ENCODE measurements at places on chromosomes 1 and 21. TPM values are rescaled to one million over a fixed set of nuclear protein-coding genes. Genes with fewer than 3 reads are reported as not detected.

The CHIA gene
- not detected for total RNA-seq

The C8A gene
- total RNA-seq = not detected

The VAMP3 gene
- 76.0 TPM for total RNA-seq

The HES3 gene
- total RNA-seq = not detected

The LCE1D gene
- not detected for total RNA-seq

The NPHS2 gene
- total RNA-seq = not detected

The TFF1 gene
- total RNA-seq = not detected

The SLC1A7 gene
- not detected for total RNA-seq

The CELA3A gene
- total RNA-seq = not detected

The MAP1LC3C gene
- total RNA-seq = not detected

DNA sequence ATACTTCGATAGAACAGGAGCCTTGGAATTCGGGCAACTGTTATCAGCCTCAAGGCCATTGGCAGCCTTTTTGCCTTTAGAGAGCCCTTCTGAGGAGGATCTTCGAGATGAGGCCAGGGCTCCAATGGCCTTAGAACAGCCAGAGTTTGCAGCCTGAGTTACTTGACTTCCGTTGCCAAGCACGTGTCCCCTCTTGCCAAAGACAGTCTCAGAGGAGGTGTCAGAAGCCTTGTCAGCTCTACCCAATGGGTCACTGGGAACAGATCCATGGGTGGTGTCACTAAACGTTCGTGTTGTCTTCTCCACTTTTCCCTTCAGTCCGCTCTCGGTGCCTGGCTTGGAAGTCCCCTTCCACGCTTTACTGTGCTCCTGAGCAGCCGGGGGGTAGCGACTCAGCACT, 73.2 kb downstream of the KDM1A start:
- ATAC-seq = no peak

DNA sequence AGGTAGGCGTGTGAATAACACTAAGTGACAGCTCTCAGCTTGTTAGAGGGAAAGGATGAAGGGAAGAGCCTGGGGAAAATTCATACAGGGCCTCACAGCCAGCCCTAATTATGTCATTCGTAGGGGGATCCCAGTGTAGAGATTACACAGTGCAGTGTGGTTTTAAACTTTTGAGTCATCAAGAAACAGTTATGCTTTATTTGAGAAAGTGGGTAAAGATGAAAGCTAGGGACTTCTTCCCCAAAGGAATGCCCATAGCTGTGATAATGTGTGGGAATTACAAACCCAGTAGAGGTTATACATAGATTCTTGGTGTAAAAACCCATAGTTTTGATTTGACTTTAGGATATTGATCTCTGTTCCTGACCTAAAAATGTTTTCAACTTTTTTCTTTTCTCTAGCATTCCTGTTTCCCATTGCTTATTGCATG, 1.9 kb downstream of the TTF2 start:
- ATAC-seq = no peak

- no peak for ATAC-seq
Measured at GRCh38 chr1:84319662-84320061, 18.2 kb downstream of the SAMD13 start.

DNA sequence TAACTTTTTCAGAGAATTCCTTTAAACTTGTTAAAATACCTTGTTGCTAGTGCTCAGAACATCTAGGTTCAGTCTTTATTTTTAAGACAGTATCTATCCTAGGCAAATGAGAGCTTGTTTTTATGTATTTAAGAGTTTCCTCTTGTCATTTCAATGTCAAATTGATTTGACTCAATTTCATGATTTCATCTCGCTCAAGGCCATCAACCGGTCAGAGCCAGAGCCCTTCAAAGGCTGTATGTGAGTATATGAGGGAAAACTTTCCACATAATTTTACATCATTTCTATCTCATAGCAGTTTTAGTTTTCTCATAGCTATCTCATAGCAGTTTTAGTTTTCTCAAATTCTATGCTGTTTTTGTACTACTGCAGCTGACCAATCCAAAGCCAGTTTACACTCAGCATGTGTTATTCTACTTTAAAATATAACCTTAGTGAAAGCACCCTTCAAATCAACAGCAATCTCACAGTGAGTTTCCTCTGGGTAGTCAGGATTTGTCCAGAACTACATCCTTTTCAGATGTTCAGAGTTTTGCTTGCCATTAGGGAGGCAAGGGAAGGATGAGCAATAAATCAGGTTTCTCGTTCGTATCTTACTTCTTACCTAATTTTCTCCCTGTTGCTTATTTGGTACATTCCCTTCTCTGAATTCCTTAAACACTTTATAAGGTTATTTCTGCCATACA, 12.7 kb downstream of the HNRNPU start:
- no peak for ATAC-seq

- ATAC-seq = no peak
Measured at GRCh38 chr1:1179346-1179982, 5.8 kb downstream of the TTLL10 start.

DNA sequence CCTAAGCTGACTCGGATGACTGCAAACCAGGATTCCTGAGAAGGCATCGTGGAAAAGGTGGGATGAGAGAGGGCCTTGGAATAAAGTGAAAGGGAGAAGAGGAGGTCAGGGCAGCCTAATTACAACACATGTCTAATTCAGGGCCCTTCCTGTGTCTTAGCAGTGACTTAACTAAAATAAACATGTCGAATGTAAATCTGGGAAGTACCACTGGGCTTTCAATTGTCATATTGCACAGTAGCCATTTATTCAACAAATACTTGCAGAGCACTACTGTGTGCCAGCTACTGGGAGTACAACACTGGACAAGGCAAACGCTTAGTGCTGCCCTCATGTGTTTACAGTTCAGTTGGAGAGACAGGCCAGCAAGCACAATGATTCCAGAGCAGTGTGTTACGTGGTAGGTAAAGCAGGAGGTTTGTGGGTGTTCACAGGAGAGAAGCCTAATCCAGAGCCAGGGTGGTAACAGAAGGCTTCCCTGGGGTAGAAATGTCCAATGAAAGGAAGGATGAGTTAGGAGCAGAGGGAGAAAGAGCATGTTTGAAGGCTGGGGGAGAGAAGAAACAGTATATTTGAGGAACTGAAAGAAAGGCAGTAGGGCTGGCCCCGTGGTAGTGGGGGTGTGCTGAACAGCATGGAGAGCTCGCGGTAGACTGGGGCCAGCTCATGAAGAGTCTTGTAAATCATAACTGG, 38.0 kb upstream of the RASAL2 start:
- ATAC-seq = peak; percentile 50

DNA sequence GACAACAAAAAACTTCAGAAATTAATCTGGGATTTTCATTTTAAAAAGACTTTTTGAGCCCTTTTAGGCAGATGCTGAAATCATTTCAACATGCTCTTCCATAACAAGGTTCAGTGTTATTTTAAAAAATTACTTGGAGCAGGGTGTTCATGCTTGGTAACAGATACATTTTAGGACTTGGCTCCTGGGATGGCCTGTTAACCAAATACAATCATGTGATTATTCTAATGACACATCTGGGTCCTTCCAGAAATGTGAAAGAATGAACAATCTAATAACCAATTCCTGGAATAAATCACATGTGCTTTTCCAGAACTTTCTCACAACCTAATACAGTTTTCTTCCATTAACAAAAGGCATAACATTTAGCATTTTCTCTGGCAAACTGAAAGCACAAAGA, 379.8 kb upstream of the RUNX1 start:
- no peak for ATAC-seq

- ATAC-seq = peak; percentile 80
Measured at GRCh38 chr1:38117444-38117887, 70.9 kb upstream of the POU3F1 start.

DNA sequence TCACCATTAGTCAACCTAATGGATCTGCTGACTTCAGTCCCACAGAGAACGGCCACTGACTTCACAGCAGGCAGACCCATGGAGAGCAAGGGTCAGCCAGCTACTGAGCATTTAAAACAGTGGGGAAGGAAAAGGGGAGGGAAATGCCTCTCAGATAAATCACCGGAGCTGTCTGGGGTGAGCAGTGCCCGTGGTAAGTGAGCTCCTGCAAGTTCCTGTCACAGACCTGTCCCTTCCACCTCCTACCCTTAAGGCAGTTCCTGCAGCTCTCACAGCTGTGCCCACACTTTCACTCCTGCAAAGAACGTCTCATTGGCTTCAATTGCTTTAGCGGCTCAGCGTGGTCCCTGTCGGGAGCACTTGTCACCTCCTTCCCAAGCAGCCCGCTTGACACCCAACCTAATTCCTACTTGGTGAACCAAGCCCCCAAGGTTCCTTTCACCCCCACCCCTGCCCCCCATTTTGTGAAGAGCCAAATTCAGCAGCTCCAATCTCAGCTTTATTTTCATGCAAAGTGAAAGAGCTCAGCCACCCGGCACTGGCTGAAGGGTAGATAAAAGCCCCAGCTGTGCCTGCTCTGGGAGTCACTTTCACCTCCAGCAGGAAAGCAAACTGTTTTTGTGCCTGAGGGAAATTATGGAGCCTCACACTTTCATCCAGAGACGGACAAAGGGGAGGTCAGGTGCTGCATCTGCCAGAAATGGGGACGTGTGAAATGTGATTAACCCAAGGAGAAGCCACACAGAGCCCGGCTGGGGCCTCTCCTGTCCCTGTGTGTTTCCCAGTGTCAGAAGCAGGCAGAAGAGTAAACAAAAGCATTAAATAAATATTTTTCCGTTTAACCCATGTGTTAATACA, 306.2 kb downstream of the TTLL7 start:
- ATAC-seq = no peak

DNA sequence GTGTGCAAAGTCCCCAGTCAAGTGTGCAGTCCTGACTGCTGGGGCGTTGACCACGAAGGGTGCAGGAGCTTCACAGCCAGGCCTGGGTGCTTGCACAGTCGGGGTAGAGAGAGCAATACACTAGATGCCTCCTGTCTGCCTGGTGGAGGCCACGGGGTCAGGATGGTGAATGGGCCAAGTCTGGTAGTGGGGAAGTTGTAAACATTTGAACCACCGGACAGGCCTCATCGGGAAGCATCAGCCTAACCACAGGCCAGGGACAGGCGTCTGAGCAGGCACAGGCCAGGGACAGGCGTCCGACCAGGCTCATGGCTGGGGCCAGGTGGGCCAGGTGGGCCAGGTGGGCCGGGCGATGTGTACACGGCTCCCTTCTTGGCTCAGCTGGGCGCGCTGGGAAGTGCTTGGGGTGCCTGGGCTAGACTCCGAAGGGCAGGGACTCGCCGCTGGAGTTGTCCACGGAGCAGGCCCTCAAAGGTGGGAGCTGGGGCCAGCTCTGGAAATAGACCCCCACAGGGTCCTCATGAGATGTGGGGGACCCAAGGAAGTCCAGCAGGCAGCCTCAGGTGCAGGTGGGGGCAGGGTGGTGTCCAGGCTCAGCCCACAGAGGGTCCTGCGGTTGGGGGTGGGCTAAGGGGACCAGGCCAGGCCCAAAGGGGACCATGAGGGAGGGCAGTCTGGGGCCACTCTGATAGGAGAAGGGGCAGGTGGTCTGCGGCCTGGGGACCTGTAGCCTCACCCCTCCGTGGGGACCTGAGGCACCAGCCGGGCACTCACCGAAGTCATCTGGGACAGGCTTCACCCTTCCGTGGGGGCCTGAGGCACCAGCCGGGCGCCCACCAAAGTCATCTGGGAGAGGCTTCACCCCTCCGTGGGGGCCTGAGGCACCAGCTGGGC, 15.0 kb downstream of the COL6A1 start:
- ATAC-seq = no peak

GRCh38 chr1:218765753-218766152, 407.9 kb upstream of the LYPLAL1 start:
- no peak for ATAC-seq

- no peak for ATAC-seq
Measured at GRCh38 chr1:111366256-111366655, 61.3 kb downstream of the OVGP1 start.

GRCh38 chr1:183850852-183851251, 45.9 kb downstream of the RGL1 start:
- no peak for ATAC-seq

- ATAC-seq = no peak
Measured at GRCh38 chr1:187641015-187641414, 812.3 kb downstream of the PLA2G4A start.

DNA sequence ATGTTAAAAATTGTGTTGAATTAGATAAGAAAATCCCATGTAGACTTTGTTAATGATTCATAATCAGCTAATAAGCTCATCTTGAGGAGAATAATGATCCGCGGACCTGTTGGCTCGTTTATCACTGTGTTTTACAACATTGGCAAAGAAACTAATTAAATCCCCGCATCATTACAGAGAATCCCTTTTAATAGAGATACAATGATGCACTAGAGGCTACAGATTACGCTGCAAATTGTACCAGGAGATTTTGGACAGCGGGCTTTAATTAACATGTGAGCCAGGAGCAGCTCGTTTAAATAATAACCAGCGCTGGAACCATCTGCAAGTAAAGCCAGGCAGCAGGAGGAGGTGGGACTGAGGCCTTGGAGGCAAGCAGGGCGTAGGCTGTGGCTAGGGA, 280.3 kb upstream of the POU3F1 start:
- no peak for ATAC-seq

DNA sequence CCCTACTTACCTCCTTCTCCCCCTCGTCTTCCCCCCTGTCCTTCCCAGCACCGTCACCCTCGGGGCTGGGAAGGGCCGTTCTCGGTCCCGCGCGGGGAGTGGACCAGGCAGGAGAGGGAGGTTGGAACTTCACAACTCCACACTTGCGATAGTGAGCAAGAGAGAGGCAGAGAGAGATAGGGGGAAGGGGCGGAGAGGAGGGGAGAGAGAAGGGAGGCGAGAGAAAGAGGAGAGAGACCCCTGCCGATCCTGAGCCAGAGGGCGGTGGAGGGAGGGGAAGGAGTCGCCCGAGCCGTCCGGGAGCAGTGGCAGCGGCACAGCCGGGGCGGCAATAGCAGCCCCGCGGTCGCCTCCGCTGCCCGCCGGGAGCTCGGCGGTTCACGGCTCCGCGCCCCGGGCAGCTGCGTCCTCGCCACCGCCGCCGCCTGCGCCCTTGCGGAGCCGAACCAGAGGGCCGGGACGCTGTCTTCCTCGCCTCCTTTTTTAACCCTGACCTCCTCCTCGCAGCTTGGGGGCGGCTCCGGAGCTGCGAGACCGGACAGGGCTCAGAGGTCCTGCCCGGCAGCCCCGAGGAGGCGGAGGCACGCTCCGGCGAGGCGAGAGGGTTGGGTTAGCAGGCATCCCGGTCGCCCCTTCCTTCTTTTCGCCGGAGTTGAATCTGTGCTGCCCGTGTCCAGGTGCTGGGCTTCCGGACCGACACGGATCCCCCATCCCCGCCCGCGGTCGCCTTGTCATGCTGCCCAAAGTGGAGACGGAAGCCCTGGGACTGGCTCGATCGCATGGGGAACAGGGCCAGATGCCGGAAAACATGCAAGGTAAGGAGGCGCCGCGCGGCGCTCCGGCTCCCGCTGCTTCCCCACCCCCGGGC, 11.7 kb downstream of the NR5A2 start:
- peak; percentile 42 for ATAC-seq

DNA sequence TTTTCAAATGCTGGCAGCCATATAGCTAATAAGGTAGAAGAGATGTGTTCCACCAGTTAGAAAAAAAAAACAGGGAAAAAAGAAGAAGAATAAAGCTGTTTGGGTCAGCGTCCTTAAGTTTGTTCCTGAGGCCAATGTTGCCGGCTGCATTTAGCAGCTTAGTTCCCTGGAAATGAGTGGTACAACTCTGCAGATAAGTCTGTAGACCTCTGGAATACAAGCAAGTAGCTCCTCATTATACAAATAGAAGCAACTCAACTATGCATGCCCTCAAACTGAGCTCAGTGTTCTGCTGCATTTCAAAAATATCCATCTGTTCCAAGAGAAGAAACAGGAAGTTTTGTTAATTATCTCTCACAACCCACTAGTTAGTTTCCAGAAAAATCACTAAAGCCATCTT, 181.2 kb upstream of the PKN2 start:
- no peak for ATAC-seq

GRCh38 chr1:221783936-221784335, 42.0 kb upstream of the DUSP10 start:
- ATAC-seq = no peak

- ATAC-seq = no peak
Measured at GRCh38 chr1:233005703-233006102, 55.3 kb downstream of the NTPCR start.

All from esophagus mucosa (tissue), 1 donor.